Skin of body (tissue), 3 donors: ENCODE measurements at places on chromosomes 3 and 15. TPM values are rescaled to one million over a fixed set of nuclear protein-coding genes. Genes with fewer than 3 reads are reported as not detected.
A peak's percentile ranks its signal among the peaks of the same experiment; 100 is the strongest.

DNA sequence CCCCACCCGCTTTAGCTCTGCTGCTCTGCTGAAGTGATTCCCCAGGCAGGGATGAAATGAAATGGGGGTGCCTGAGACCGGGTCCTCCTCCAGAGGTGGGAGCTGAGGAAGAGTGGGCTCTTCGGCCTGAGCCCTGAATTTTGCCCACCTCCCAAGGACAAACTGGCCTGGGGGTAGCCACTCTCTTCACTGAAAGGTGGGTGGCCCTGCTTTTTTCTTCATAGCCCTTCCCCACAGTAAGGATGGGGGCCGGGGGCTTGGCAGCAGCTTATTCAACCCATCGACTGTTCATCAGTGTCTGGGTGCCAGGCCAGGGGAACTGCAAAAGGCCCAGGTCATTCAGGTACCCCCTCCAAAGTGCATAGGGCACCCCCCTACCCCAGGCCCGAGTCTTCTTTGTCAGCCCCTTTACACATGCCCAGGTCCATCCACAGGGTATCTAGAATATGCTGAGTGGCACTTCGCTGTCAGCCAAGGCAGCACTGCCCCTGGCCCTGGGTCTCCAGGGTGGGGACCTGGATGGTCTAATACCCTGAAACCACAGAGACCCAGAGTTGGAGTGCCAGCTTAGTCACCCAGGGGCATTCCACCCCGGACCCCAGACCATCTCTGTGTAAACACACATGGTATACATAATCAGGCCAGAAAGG lies 7.9 kb downstream of the SCN5A start:
- no peak for DNase-seq

- DNase-seq = peak; percentile 93
Observed at GRCh38 chr15:56817321-56818080, 84.2 kb upstream of the ZNF280D start.

- no peak for DNase-seq
Observed at GRCh38 chr3:127680798-127681221, 8.1 kb downstream of the ABTB1 start.

Gene PYGO1
- 11.3 TPM for total RNA-seq

Gene NR2E3
- total RNA-seq = 0.79 TPM

Gene GRM7
- 0.39 TPM for total RNA-seq

DNA sequence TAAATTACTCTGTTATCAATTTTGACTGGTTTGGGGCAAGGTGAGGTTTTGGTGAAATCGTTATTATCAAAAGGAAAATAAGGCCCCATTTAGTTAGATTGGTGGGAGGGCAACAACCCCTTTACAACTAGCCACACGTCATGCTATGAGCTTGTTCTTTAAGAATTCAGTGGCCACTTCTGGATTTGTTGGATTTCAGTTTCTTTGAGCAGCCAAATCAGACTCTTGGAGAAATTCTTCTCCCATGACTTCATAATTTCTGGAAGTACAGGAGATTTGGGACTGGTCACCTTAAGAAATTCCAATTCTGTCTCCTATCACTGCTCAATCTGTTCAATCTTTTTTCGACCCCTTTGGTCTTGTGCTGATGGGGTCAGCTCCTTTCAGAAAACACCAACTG lies 14.8 kb upstream of the WNT5A start:
- no peak for DNase-seq

Gene CCR3
- 0.49 TPM for total RNA-seq

DNA sequence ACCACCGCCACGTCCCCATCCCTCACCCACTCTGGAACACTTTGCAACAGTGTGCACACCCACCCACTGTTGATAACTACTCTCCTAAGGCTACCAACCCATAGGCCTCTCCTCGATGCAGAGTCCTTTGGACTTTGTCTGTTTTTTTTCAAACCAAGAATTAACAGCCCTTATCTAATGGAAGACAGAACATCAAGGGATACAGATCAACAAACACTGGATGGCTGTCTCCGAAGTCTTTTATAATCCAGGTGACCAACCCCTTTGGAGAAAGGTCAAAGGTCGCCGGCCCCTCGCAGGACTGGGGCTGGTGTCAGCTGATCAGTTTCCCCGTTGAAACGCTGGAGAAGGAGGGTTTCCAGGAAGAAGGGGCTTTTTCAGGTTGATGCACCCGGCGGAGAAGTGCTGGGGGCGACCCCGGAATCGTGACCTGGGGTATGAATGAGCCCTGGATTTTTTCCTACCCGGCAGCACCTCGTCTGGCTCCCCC lies 532 bp downstream of the B4GALT4 start:
- no peak for DNase-seq

DNA sequence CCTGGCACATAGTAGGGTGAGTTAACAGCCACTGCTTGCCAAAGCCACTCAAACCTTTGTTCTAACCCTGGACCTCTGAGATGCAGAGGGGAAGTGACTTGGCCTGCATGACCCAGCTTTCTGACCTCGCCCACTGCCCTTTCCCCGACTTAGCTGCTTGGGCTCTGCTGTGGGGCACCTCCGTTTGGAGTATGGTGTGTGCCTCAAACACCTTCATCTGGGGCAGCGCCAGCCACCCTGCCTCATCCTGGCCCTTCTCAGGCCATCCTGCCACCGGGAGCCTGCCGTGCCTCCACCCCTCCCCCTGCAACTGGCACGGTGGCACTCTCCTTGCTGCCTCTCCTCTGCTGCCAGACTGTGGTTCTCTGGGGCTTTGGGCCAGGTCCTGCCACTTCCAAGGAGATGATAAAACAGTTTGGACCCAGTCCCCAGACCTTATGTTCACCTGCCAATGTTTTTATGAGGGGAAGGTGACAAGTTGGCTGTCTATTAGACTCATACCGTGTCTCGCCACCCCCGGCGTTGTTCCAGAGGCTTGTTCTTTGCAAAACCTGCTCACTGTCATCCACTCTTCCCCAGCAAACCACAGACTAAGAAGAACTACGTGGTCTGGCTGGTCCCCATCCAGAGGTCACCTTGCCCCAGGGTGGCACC lies 32.2 kb downstream of the SLC6A6 start:
- DNase-seq = no peak

GRCh38 chr3:112693186-112693585 lies 52.2 kb upstream of the CCDC80 start:
- DNase-seq = no peak

GRCh38 chr15:78139578-78139977 lies 8.3 kb upstream of the CIB2 start:
- no peak for DNase-seq
